Mesothelial cell of epicardium (in vitro differentiated cells): ENCODE measurements at places on chromosomes 5 and 9. TPM values are rescaled to one million over a fixed set of nuclear protein-coding genes. Genes with fewer than 3 reads are reported as not detected.

DNA sequence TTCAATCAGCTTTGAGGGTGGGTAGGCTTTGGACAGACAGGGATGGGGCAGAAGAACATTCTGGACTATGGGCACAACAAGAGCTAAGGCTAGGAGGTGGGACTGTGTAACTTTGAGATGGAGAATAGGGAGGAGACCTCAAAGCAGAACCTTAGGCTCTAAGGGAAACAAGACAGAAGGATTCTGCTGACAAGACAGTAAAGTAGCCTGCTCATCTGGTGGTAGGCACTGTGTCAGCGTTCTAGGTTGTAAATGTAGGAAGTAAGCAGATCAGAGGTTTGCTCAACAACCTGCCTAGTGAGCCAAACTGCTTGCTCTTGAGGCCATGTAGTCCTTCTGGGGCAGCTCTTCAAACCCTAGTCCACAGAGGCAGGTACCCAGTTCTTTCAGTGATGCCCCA, 15.0 kb upstream of the IL12B start:
- H3K27ac ChIP-seq, result no peak overlapping the region
- peaks cover 39% of the 10 kb centered on the region for H3K27me3 ChIP-seq
- DNase-seq, result no peak

DNA sequence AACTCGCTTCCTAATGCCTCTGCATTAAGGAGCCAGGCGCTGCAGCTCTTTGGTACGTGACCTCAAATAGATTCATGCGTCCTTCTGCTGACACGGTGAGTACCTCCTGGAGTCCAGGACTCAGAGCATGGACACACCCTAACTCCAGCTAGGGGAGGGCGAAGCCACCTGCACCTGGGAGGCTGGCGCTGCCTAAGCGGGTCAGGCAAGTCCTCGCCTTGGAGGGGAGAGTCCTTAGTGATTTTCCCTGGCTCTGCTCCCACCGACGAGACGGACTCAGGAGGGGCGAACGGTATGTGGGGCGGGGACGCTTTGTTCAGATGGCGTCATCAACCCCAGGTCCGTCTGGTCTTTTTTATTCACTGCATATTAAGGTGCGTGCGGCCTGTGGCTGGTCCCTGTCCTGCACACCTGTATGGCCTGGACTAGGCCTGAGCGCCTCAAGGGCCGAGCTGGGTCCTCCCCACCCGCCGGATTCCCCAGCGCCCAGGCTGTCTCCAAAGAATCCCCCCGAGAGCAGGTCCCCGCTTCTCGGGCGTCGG, 50.3 kb downstream of the NSUN2 start:
- no peak for DNase-seq
- H3K36me3 ChIP-seq, result no peaks in the 10 kb centered on the region

The PCDHAC1 gene
- 9.2 to 10.1 TPM (median 9.7 TPM) in 3 replicates for total RNA-seq

GRCh38 chr9:95689669-95690068, 172.9 kb upstream of the PTCH1 start:
- no peak for DNase-seq
- H3K36me3 ChIP-seq, result no peaks in the 10 kb centered on the region
- no peak overlapping the region for H3K27ac ChIP-seq
- no peak overlapping the region for H3K4me3 ChIP-seq
- H3K4me1 ChIP-seq, result peaks cover 4% of the 10 kb centered on the region

DNA sequence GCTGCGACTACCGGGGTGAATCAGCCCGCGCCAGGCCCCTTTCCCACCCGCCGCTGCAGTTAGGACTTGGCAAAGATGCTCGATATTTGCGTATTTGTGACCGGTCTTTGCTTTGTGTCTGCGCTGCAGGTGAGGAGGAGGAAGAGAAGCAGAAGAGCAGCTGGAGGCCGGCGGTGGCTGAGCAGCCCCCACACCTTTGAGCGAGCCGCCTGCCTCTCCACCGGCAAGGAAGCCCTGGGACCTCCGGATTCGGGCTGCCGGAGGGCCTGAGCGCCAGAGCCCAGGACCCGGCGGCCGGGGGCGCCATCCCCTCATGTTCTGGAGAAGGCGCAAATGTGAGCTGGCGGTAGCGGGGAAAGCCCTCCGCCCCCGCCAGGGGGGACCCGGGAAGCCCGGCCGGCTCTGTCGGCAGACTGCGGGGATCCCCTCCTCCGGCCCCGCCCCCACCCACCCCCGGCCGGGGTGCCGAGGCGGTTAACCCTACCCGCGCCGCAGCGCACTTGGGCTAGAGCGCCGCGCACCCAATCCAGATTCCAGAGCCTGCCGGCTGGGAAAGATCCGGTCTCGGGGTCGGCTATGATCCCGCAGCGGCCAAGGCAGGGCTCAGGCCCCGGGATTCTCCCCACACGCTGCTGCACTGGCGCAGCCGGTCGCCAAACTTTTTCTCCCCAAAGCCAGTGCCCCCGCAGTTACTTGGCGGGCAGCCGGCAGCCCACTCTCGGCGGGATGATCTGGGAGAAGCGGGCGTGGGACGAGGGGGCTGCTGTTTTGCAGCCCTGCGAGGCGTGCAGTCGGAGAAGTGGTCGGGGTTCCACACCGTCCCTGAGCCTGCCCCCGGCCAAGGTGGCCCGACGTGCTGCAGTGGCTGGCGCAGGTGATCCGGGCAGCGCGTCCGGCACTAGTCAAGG, 800 bp upstream of the KCNN2 start:
- peak; percentile 81 for DNase-seq
- peaks cover 54% of the 10 kb centered on the region for H3K27me3 ChIP-seq
- peaks cover 17% of the 10 kb centered on the region for H3K4me1 ChIP-seq
- H3K36me3 ChIP-seq, result no peaks in the 10 kb centered on the region

- no peaks in the 10 kb centered on the region for H3K36me3 ChIP-seq
- no peak overlapping the region for H3K4me3 ChIP-seq
- DNase-seq, result no peak
- H3K27ac ChIP-seq, result no peak overlapping the region
- H3K27me3 ChIP-seq, result no peaks in the 10 kb centered on the region
- peaks cover 4% of the 10 kb centered on the region for H3K4me1 ChIP-seq
Observed at GRCh38 chr9:38089387-38090165, 20.5 kb upstream of the SHB start.

DNA sequence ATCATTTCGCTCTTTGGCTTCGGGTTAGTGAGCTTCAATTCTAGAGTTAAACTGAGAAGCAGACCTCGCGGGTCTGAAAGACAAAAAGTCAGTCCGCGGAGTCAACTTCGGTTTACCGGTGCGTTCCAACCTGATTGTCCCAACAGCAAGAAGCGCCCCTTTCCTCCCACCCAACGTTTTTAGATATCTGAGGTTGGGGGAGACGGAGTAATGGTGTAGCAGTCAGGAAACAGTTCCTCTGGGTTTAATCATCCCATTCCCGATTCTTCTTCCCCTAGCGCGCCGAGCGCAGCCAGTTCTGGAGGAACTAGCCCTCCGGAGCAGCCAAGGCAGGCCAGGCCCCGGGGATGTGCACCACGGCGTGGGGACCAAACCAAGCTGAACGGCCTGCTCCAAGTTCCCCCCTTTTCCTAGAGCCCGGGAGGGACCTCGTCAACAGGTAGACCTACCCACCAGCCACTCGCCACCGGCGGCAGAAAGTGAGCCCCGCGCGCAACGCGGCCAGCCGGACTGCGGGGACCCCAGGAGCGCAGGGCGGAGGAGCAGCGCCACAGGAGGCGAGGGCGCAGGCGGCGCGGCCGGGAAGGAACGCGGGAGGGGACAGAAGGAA, 622 bp upstream of the ISL1 start:
- DNase-seq, result no peak
- H3K27ac ChIP-seq, result peak overlapping the region; percentile 96
- peaks cover 76% of the 10 kb centered on the region for H3K4me1 ChIP-seq
- H3K4me3 ChIP-seq, result peak overlapping the region; percentile 93
- H3K27me3 ChIP-seq, result peaks cover 48% of the 10 kb centered on the region

The OR13C2 gene
- total RNA-seq, result not detected in 3 replicates
